PC-3 (cell line): ENCODE measurements at places on chromosomes 1 and 21.

GRCh38 chr1:63024132-63024531 lies 240.2 kb downstream of the ATG4C start:
- no peak for DNase-seq

DNA sequence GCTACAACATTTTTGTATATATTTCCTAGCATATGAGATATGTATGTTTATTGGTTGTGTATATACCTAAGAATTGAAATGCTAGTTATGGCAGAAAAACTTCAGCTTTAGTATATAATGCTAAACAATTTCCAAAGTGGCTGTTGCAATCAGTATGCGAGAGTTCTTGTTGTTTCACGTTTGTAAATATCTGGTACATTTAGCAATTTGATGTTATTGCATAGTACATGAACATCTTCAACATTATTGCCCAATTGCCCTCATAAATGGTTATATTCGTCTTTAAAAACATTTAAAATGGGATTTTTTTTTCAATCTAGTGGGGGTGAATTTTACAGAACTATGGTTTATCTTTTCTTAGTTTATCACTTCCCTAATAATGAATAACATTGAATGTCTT lies 86.2 kb upstream of the HP1BP3 start:
- DNase-seq, result no peak

DNA sequence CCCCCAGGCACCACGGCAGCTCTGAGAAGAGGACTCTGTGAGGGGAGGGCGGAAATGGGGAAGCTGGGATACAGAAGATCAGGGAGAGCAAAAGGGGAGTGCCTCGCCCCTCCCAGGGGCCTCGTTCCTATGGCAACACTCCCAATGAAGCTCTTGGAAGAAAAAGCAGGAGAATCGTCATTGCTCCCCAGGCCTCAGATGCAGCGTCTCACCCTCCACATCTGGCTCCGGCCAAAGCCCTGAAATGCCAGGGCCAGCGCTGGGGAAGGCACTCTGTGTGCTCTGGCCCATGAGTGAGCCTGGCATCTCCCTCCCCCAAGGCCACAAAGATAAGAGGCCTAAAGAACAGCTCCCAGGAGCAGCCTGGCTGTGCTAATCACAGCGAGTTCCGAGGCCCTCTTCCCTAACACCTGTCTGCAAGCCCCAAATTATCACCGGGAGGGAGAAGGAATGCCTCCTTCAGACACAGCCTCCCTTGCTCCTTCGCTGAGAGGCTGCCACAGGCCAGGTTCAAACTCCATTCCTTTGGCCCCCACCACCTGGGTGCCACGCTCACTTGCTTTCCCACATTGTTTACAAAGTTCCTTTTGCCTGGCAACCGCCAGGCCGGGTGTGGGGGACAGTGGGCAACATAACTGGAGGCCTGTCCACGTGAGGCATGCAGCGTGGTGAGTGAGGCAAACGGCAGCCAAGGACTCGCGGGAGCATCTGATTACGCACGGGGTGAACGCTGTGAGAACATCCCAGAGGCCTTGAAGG lies 27.8 kb downstream of the ECE1 start:
- DNase-seq, result no peak

GRCh38 chr1:85707267-85707989 lies 805 bp downstream of the ZNHIT6 start:
- no peak for DNase-seq

GRCh38 chr1:41935226-41935625 lies 16.5 kb upstream of the HIVEP3 start:
- no peak for DNase-seq

DNA sequence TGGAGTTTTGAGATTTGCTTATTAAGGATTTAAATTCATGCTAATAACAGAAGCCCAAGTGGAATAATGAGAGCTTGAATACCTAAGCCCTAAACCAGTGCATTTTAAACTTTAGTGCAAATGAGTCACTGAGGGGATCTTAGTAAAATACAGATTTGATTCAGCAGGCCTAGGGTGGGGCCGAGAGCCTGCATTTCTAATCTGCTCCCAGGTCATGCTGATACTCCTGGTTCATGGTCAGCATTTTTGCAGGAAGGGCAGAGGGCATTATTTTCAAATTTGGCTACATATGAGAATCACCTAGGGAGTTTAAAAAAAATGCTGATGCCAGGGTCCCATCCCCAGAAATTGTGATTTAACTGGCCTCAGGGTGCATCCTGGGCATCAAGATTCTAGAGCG lies 39.3 kb downstream of the DNTTIP2 start:
- DNase-seq, result no peak

GRCh38 chr1:11929849-11930248 lies 3.6 kb upstream of the KIAA2013 start:
- peak; percentile 61 for DNase-seq

DNA sequence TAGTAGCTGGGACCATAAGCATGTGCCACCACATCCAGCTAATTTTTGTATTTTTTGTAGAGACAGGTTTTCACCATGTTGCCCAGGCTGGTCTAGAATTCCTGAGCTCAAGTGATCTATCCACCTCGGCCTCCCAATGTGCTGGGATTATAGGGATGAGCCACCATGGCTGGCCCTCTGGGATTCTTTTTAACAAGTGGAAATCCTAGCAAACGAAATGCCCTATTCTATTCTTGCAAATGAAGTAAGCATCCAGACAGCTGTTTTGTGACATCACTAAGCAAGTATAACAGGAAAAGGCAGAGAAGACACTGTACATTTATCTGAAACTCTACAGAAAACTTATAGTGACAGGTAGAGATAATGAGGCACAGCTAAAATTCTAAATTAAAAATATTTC lies 86.4 kb downstream of the DDAH1 start:
- DNase-seq, result no peak
